ENCODE measurements at places on chromosomes 4 and X.

DNA sequence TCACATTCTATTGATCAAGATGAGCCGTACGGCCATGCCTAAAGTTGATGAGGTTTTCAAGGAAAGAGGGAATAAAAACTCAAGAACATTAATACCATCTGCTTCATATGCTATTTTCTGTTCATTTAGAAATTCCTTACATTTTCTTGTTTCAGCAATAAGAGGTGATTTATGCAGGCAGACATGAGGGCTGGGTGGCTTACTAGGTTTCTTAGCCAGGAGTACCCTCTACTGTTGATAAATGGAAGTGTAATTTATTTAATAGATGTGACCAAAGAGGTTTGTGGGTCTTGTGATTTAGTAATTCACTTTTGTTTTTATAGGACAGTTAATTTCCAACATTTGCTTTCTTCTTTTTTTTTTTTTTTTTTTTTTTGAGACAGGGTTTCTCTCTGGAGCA, 6.4 kb upstream of the SMIM9 start:
- no peak for DNase-seq

DNA sequence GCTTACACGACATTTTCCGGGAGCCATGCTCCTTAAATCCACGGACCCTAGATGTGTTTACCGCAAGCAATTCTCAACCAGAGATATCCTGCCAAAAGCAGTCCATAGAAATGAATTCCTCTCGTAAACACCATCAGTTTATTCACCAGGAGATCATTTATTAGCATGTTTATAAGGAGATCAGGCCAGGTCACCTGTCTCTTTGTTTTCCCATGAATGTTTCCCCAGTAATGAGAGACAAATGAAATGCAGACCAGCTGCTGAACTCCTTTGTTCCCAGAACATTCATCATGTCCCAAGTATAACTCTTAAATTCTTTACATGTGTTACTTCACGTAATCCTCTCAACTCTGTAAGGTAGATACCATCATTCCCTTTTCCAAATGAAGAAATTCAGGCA, 137.1 kb downstream of the DDX53 start:
- DNase-seq: no peak

DNA sequence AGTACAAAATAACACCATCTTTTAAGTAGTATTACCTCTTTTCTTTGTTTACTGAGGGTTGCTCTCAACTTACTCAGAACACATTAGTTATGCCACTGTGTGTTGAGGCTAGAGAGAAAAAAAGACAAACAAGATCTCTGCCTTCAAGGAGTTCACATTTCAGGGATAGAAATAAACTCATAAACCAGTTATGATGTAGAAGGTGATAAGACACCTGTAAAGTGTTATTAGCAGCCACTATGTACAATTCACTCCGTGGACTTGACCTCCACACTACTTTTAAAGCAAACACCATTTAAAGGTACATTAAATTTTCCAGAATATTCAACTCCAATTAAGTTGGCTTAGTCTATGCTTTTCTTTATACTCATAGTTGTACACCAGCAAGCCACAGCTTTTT, 278.0 kb downstream of the PDGFC start:
- DNase-seq: no peak

DNA sequence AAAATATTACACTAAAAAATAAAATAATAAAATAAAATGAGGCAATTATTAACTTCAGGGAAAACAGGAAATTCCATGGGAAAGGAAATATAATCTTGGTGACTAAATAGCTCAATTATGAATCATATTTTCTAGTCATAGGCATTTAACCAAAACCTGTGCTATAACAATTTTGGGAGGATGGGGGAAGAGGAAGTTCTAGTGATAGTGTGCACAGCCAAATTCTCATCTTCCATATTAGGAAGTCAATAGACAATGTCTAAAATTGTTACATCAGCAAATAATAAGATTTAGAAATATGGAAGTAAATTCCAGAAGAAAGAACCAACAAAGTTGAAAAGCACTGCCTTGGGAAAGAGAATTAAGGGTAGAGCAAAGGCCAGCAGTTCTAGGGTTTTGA, 2.8 kb downstream of the AWAT2 start:
- no peak for DNase-seq

GRCh38 chr4:88818631-88819470, 121.2 kb upstream of the NAP1L5 start:
- peak; percentile 44 for DNase-seq

- DNase-seq: peak; percentile 81
Observed at GRCh38 chrX:130097507-130098209, 12.6 kb downstream of the ELF4 start.

GRCh38 chr4:58658701-58659100, 1548.5 kb upstream of the IGFBP7 start:
- DNase-seq: no peak

DNA sequence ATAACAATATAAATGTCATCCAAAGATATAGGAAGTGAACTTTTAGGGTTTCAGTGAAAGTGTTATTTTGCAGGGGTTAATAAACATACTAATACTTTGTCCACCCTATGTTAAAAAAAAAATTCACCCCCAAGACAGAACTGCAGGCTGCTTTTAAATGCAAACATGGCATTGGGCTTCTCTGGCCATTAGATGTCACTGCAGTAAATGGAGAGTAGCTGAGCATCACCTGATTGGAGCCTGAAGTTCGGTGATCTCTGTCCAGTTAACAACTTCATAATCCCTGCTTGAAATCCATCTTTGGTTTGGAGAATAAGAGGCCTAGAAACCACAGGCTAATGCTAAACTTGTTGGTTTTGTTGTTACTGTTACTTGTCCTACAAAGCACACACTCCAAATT, 18.7 kb downstream of the SLC25A43 start:
- no peak for DNase-seq

DNA sequence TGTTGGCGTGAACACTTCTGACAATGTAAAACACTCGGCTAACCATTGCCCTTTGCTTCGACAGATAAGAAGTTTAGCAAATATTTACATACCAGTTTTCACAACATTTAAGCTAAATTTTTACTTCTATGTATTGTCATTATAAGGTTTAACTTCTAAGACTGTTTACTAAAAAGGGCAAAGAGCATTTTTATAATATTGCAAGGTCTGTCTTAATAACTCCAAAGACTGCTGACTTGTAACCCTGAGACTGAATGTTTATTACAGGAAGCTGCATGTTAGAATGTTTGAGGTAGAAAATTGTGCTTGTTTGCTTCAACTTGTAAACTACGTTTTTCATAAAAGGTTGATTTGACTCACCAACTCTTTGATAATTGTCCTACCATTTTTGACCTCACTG, 213.2 kb upstream of the RPS6KA3 start:
- no peak for DNase-seq

DNA sequence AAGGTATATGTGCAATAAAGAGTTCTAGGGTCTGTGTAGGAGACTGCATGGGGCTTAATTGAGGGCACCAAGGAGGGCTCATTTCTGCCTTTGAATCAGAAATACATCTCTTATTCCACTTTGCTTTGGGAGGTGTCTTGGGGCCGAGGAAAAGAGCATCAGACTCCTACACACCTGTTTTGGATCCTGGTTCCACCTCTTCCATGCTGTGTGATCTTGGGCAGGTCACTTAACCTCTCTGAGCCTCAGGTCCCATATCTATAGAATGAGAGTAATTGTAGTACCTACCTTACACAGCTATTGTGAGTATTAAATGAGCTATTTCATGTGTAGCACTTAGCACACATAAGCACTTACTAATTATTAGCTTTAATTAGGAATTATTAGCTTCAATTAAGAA, 100.6 kb downstream of the RTL5 start:
- DNase-seq: no peak
